Activated CD4-positive, alpha-beta memory T cell treated with anti-CD3 and anti-CD28 coated beads, Interleukin-2, amount 10 ng/mL, durations not matched to agents 7 days and 5 days (primary cell): ENCODE measurements at places on chromosomes 5 and 9.

DNA sequence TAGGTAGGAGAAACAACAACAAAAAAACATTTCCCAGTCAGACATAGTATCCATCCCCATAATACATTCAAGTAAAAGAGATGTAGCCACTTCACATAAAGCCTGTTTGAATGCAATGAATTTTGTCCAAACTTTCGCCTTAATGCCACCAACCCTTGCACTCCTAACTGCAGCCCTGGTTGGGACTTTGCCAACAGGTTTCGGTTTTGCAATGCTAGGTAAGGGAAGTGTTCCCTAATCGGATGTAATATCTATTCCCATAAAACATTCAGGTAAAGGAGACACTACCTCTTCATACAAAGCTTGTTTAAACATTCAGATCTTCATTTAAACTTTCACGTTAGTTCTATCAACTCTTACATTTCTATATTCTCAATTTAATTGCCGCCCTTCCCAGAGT is 336.1 kb downstream of the DRD1 start:
- H3K27me3 ChIP-seq: peaks cover 2% of the 10 kb centered on the region
- H3K36me3 ChIP-seq: no peaks in the 10 kb centered on the region
- no peak overlapping the region for H3K4me3 ChIP-seq

GRCh38 chr9:37897665-37898064 is 6.3 kb downstream of the SLC25A51 start:
- peaks cover 20% of the 10 kb centered on the region for H3K4me1 ChIP-seq
- H3K27me3 ChIP-seq: no peaks in the 10 kb centered on the region
- DNase-seq: no peak
- H3K36me3 ChIP-seq: peaks cover 57% of the 10 kb centered on the region
- no peak overlapping the region for H3K27ac ChIP-seq
- no peak overlapping the region for H3K4me3 ChIP-seq

DNA sequence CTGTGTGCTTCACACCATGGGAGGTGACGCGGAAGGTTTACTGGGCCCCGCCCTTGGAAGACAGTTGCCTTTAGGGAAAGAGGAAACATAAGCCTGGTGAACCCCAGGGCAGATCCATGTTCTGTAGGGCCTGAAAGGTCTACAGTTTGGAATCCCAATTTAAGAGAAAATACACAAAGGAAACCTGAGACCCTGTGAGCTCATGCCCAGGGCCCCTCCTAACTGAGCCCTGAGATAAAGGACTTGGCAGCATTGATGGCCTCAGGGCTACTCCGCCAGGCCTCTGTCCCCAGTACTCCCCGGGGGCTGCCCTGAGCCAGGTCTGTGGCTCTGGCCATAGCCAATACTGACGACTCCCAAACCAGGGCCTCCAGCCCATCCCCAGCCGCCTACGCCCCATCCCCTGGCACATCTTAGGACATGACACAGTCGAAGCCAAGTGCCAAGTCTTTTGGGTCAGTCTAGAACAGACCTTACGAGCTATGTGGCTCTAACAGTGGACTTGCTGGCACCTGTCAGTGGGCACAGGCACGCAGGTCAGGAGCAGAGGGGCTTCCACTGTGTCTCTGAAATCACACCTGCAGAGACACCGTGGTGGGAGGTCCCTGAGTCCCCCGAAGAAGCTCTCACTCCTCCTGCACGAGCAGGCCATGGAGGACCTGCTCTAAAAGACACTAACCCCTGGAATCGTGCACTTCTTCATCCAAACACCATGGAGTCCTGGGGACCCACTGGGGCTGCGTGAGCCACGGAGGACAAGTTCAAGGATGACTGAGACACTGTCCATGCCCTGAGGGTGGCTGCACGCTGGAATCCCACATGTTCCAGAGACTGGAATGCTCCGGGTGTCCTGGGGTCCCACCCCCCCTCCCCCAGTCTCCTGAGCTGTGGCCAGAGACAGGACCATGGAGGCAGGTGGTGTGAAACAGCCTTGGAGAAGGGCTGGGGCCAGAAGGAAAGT is 40.3 kb upstream of the BARHL1 start:
- no peaks in the 10 kb centered on the region for H3K36me3 ChIP-seq
- H3K4me3 ChIP-seq: no peak overlapping the region
- no peak for DNase-seq
- peaks cover 12% of the 10 kb centered on the region for H3K27me3 ChIP-seq
- H3K27ac ChIP-seq: no peak overlapping the region
- H3K4me1 ChIP-seq: no peaks in the 10 kb centered on the region

DNA sequence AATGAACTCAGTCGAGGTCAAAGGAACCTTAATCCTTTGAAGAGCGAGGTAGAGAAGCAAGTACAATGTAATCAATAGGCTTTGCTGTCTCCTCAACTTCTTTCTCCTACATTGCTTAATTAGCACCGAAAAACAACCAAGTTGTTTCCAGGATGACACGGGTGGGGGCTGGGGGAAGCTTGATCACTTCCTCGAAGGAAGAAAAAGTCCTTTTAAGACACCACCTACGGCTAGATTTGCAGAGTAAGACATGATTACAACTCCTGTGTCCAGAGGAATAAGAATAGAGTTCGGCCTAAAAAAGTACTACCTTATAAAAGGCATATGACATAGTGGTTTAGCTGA is 811 bp upstream of the ARRDC3 start:
- H3K27me3 ChIP-seq: no peaks in the 10 kb centered on the region
- H3K4me1 ChIP-seq: peaks cover 20% of the 10 kb centered on the region
- H3K27ac ChIP-seq: peak overlapping the region; percentile 97
- H3K36me3 ChIP-seq: peaks cover 28% of the 10 kb centered on the region
- peak; percentile 28 for DNase-seq

DNA sequence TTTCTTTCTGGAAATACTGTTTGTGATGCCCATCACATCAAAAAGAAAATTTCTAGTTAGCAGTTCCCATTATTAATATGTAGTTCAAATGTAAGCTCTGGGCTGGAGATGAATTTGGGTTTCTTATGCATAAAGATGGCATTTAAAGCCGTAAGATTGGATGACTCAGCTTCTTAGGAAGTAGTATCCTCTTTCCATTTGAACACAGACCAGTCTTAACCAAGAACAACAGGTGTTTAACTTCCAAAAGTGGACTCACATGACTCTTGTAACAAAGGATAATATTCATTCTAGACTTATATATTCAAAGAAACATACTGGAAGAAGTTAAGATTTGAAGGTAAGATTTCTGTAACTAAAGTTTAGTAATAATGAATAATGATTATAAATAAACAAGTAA is 330.5 kb downstream of the TLR4 start:
- no peak for DNase-seq
- no peaks in the 10 kb centered on the region for H3K4me1 ChIP-seq
- H3K27ac ChIP-seq: no peak overlapping the region
- no peak overlapping the region for H3K4me3 ChIP-seq

- no peak overlapping the region for H3K4me3 ChIP-seq
- peaks cover 2% of the 10 kb centered on the region for H3K27me3 ChIP-seq
- no peak for DNase-seq
- H3K4me1 ChIP-seq: no peaks in the 10 kb centered on the region
- H3K36me3 ChIP-seq: no peaks in the 10 kb centered on the region
- no peak overlapping the region for H3K27ac ChIP-seq
These were observed 73.5 kb upstream of the GALNT10 start for GRCh38 chr5:154117050-154117449.

GRCh38 chr9:85658716-85659115 is 83.0 kb downstream of the AGTPBP1 start:
- no peak overlapping the region for H3K27ac ChIP-seq
- no peaks in the 10 kb centered on the region for H3K27me3 ChIP-seq
- H3K4me1 ChIP-seq: no peaks in the 10 kb centered on the region
- no peak overlapping the region for H3K4me3 ChIP-seq
- DNase-seq: no peak

GRCh38 chr5:72749362-72749997 is 67.0 kb upstream of the TNPO1 start:
- no peaks in the 10 kb centered on the region for H3K4me1 ChIP-seq
- peaks cover 2% of the 10 kb centered on the region for H3K27me3 ChIP-seq
- no peak for DNase-seq
- H3K4me3 ChIP-seq: no peak overlapping the region
- no peaks in the 10 kb centered on the region for H3K36me3 ChIP-seq

GRCh38 chr9:806285-807156 is 35.0 kb upstream of the DMRT1 start:
- no peaks in the 10 kb centered on the region for H3K4me1 ChIP-seq
- DNase-seq: no peak
- no peak overlapping the region for H3K4me3 ChIP-seq
- H3K27me3 ChIP-seq: peaks cover 21% of the 10 kb centered on the region
- no peaks in the 10 kb centered on the region for H3K36me3 ChIP-seq

DNA sequence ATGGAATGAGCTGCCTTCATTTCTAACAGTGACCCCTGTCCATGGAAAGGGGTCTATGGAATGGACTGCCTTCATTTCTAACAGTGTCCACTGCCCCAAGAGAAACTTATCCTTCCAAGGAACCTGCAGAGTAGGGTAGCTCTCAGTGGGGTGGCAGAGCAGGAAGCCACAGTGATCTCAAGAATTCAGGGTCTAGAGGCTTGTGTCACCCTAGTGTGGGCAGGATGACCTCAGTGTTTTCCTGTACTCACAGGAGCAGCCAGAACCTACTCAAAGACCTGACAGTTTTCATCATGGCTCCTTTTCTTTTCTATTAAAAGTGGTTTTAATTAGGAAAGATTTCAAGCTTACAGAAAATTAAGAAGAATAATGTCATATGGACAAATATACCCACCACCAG is 27.5 kb downstream of the SEC61B start:
- H3K4me1 ChIP-seq: peaks cover 29% of the 10 kb centered on the region
- no peaks in the 10 kb centered on the region for H3K36me3 ChIP-seq
- no peaks in the 10 kb centered on the region for H3K27me3 ChIP-seq
- H3K27ac ChIP-seq: no peak overlapping the region
- peak; percentile 51 for DNase-seq

DNA sequence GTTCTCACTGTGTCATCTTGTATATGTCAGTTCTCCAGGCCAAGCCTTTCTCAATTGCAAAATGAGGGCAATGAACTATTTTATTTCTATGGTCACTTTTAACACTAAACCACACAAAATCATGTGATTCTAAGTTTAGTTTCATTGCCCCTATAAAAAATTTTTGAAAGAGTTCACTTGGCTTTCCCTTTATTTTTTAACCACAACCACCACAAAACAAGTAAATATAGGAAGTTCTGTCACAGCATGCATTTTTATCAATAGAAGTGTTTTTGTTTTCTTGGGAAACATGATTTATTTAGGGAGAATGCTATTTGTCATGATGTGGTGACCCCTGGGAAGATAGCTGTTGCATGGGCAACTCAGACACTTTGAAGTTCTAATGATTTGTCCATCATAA is 169.1 kb downstream of the CSNK1G3 start:
- H3K4me3 ChIP-seq: no peak overlapping the region
- no peaks in the 10 kb centered on the region for H3K27me3 ChIP-seq
- no peak for DNase-seq
- H3K27ac ChIP-seq: no peak overlapping the region
- no peaks in the 10 kb centered on the region for H3K4me1 ChIP-seq

- no peaks in the 10 kb centered on the region for H3K36me3 ChIP-seq
- no peaks in the 10 kb centered on the region for H3K4me1 ChIP-seq
- peaks cover 14% of the 10 kb centered on the region for H3K27me3 ChIP-seq
- H3K27ac ChIP-seq: no peak overlapping the region
- no peak overlapping the region for H3K4me3 ChIP-seq
These were observed 20.4 kb upstream of the C9orf152 start for GRCh38 chr9:110228321-110228720.

DNA sequence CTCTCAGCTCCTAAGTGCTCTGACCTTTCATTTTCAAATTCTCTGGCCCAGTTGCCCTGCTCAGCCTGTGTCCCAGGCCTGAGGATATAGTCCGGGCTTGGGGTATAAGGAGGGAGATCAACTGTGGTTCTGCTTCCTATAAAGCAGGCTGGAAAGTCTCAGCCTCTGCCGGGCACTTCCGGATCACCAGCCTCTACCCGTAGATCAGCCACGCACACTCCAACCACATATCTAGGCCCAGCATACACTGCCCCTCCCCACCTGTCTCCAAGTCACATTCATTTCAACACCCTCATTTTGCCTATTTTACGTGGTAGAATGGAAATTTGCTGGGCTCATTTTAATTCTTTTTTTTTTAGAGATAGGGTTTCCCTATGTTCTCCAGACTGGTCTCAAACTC is 3.1 kb downstream of the ZER1 start:
- no peaks in the 10 kb centered on the region for H3K27me3 ChIP-seq
- peaks cover 3% of the 10 kb centered on the region for H3K36me3 ChIP-seq
- no peak for DNase-seq
- no peak overlapping the region for H3K4me3 ChIP-seq
- H3K4me1 ChIP-seq: peaks cover 21% of the 10 kb centered on the region
- H3K27ac ChIP-seq: no peak overlapping the region

GRCh38 chr5:92969781-92970237 is 611.2 kb downstream of the NR2F1-AS1 start:
- no peak for DNase-seq
- H3K36me3 ChIP-seq: no peaks in the 10 kb centered on the region
- H3K27ac ChIP-seq: no peak overlapping the region
- no peak overlapping the region for H3K4me3 ChIP-seq
- no peaks in the 10 kb centered on the region for H3K27me3 ChIP-seq
- no peaks in the 10 kb centered on the region for H3K4me1 ChIP-seq

DNA sequence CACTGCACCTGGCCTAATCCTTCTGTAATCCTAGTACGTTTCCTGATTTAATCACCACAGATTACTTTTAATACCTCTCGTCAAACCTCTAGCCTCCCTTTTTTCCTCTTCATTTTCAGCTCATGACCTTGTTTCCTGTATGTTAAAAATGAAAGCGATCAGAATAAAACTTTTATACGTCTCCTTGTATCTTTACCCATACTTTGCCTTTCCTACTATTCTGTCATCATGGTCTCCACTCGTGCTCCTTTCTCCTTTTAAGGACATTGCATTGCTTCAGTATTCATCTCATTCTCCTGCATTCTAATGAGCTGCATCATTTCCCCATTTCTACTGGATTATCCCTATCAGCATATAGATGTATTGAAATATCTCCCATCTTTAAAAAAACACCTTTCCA is 8.5 kb downstream of the CDC42SE2 start:
- peak overlapping the region; percentile 88 for H3K27ac ChIP-seq
- peaks cover 45% of the 10 kb centered on the region for H3K36me3 ChIP-seq
- H3K4me3 ChIP-seq: peak overlapping the region; percentile 75
- H3K27me3 ChIP-seq: no peaks in the 10 kb centered on the region
- DNase-seq: no peak

- no peak overlapping the region for H3K4me3 ChIP-seq
- no peak for DNase-seq
- no peak overlapping the region for H3K27ac ChIP-seq
- no peaks in the 10 kb centered on the region for H3K27me3 ChIP-seq
These were observed 1000.5 kb downstream of the PTPRD start for GRCh38 chr9:9612270-9612669.

- H3K4me1 ChIP-seq: peaks cover 22% of the 10 kb centered on the region
- no peak overlapping the region for H3K4me3 ChIP-seq
- peaks cover 62% of the 10 kb centered on the region for H3K36me3 ChIP-seq
These were observed 10.4 kb upstream of the F2R start for GRCh38 chr5:76705574-76705973.
